ENCODE measurements at places on chromosomes 7 and 10. TPM values are rescaled to one million over a fixed set of nuclear protein-coding genes. Genes with fewer than 3 reads are reported as not detected.

FOXP2 gene
- total RNA-seq = 23.1 TPM

TMEM196 gene
- total RNA-seq = not detected

ADCY1 gene
- total RNA-seq = 0.50 TPM

NEUROG3 gene
- total RNA-seq = not detected

GAD2 gene
- not detected for total RNA-seq

MTPN gene
- 148 TPM for total RNA-seq

PSMA2 gene
- total RNA-seq = 60.8 TPM

MDFIC gene
- total RNA-seq = 12.7 TPM

AKR1D1 gene
- total RNA-seq = not detected

CALHM3 gene
- total RNA-seq = not detected

CLRN3 gene
- not detected for total RNA-seq

WEE2 gene
- not detected for total RNA-seq

PPRC1 gene
- total RNA-seq = 47.3 TPM

UCN3 gene
- total RNA-seq = not detected

- H3K4me1 ChIP-seq = peaks cover 11% of the 10 kb centered on the region
- H3K27ac ChIP-seq = no peak overlapping the region
- DNase-seq = no peak
- no peak overlapping the region for H3K4me3 ChIP-seq
Observed at GRCh38 chr10:70546584-70546983, 56.0 kb downstream of the PRF1 start.

DNA sequence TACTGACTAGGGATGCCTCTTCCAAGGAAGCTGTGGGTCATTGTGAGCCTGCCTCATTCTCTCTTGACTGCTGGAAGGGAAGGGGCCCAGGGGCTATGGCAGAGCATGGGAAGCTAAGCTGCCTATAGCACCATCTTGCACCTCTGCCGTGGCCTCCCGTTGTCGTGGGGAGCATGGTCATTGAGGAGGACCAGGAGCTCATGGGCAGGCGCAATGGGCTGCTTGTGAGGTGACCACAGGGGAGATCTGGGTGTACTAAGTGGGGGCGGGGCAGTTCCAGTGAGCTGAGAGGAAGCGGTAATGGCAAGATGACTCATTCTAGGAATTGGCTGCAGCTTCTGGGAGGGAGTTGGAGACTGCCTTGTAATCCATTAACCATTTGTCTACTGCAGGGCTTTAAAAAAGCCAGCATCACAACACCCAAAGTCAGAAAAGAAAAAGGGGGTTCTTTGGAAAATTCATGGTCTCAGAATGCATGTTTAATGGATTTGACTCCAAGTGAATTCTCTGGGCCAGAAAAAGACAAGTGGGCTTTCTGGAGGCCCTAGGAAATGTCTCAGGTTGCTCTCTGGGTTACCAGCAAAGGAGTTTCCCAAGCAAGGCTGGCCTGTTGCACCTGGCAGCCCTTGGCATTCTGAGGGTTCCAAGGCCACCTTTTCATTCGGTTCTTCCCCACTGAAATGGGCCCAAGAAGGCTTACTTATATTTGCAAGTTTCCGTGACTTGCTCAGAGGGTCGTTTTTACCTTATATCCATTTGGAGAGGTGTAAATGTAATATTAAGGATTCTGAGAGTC, 3.6 kb downstream of the DUSP5 start:
- peak overlapping the region; percentile 85 for H3K4me3 ChIP-seq
- peaks cover 67% of the 10 kb centered on the region for H3K4me1 ChIP-seq
- H3K27ac ChIP-seq = peak overlapping the region; percentile 94
- H3K36me3 ChIP-seq = peaks cover 5% of the 10 kb centered on the region
- no peak for DNase-seq
- no peaks in the 10 kb centered on the region for H3K27me3 ChIP-seq

- no peaks in the 10 kb centered on the region for H3K36me3 ChIP-seq
- no peaks in the 10 kb centered on the region for H3K4me1 ChIP-seq
- H3K4me3 ChIP-seq = no peak overlapping the region
- no peak overlapping the region for H3K27ac ChIP-seq
Observed at GRCh38 chr10:6642876-6643275, 62.8 kb upstream of the PRKCQ start.

- no peak overlapping the region for H3K4me3 ChIP-seq
- H3K27ac ChIP-seq = peak overlapping the region; percentile 8
- no peaks in the 10 kb centered on the region for H3K27me3 ChIP-seq
- DNase-seq = peak; percentile 52
- H3K36me3 ChIP-seq = peaks cover 10% of the 10 kb centered on the region
Observed at GRCh38 chr10:125079091-125079600, 81.2 kb downstream of the CTBP2 start.

DNA sequence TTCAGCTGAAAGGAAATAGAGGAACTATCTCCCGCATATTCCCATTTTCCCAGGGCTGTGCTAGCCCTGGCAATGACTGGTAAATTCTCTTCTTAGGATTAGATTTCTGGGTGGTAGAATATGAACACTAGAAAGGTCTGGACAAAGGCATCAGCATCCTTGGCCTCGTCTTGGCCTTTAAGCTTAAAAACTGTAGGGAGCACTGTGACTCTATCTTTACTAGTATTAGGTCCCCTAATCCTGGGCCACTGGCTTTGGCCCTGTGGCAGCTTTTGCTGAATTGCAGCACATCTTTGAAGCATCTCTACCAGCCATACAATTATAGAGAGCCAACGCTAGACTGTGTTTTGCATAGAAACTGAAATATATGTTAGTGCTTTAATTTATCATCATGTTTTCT, 41.5 kb upstream of the EBLN1 start:
- DNase-seq = no peak
- no peaks in the 10 kb centered on the region for H3K4me1 ChIP-seq
- no peak overlapping the region for H3K27ac ChIP-seq
- no peaks in the 10 kb centered on the region for H3K36me3 ChIP-seq
- no peak overlapping the region for H3K4me3 ChIP-seq
- H3K27me3 ChIP-seq = peaks cover 40% of the 10 kb centered on the region

GRCh38 chr7:88357294-88357693, 50.6 kb upstream of the STEAP4 start:
- no peaks in the 10 kb centered on the region for H3K36me3 ChIP-seq
- H3K4me1 ChIP-seq = no peaks in the 10 kb centered on the region
- peaks cover 10% of the 10 kb centered on the region for H3K27me3 ChIP-seq

- H3K4me3 ChIP-seq = no peak overlapping the region
- no peak for DNase-seq
- H3K36me3 ChIP-seq = peaks cover 2% of the 10 kb centered on the region
- no peaks in the 10 kb centered on the region for H3K4me1 ChIP-seq
Observed at GRCh38 chr7:22179442-22179879, 177.5 kb downstream of the RAPGEF5 start.

GRCh38 chr10:69335063-69335587, 56.8 kb downstream of the HK1 start:
- no peak overlapping the region for H3K4me3 ChIP-seq
- no peaks in the 10 kb centered on the region for H3K36me3 ChIP-seq
- H3K27ac ChIP-seq = peak overlapping the region; percentile 92
- H3K4me1 ChIP-seq = peaks cover 77% of the 10 kb centered on the region

DNA sequence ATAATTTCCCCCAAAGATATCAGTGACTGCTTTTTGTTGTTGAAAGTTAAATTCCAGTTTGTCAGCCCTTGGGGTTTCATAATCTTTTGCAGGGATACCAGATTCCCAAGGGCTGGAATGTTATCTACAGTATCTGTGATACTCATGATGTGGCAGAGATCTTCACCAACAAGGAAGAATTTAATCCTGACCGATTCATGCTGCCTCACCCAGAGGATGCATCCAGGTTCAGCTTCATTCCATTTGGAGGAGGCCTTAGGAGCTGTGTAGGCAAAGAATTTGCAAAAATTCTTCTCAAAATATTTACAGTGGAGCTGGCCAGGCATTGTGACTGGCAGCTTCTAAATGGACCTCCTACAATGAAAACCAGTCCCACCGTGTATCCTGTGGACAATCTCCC, 3.2 kb downstream of the CYP26A1 start:
- no peaks in the 10 kb centered on the region for H3K36me3 ChIP-seq
- peaks cover 23% of the 10 kb centered on the region for H3K27me3 ChIP-seq
- H3K4me3 ChIP-seq = no peak overlapping the region
- DNase-seq = no peak
- no peak overlapping the region for H3K27ac ChIP-seq

DNA sequence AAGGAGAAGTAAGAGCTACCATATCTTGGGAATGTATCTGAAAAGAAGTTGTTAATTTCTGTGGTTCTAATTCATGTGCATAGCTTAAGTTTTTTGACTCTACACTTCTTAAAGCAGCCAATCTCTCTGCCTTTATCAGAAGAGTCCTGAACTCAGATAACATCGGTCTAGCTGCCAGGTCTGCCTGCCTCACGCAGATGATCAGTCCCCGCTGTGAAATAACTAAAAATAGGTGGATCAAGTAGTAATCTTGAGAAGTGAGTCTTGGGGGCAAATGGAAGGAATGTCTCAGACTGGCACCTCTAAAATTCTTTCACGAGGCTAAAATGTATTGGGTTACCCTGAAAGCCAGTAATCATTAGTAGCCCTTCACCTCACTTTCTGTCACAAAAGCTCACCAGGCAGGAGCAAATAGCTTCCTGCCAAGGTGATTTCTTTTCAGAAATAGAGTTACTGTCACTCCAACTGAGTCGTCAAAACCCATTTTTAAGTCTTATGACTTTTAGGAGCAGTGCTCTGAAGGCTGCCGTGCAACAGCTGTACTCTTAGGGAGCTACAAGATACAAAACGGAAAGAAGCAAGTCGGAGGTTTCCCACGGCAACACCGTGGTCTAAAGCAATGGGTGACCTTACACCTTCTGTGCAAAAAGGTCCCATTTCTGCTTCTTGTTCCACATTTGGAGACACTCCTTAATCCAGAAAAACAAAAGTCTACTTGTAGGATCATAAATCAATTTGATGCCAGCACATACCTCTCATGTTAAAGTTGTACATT, 85.2 kb downstream of the ABCB5 start:
- no peak overlapping the region for H3K4me3 ChIP-seq
- H3K27ac ChIP-seq = no peak overlapping the region

GRCh38 chr10:24381235-24382010, 172.5 kb downstream of the KIAA1217 start:
- peaks cover 3% of the 10 kb centered on the region for H3K27me3 ChIP-seq
- H3K27ac ChIP-seq = no peak overlapping the region
- H3K4me3 ChIP-seq = no peak overlapping the region
- peaks cover 34% of the 10 kb centered on the region for H3K4me1 ChIP-seq
- DNase-seq = no peak

DNA sequence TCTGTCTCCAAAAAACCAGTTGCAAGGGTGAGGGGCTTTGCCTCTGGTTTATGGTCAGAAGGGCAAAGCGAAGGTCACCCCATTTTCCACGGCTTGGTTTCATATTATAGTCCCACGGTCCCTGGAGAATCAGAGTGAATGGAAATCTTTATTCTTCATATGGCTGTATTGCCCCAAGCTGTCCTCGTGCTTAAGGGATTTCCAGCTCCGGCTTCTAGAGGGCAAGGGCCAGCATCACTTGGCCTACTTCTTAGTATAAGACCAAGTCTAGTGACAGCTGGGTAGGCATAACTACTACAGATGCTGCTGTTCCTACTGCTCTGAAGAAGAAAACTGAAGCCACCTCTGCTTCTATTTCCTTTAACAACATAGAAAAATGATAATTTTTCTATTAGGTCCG, 63.2 kb downstream of the PARP12 start:
- no peaks in the 10 kb centered on the region for H3K36me3 ChIP-seq
- H3K4me3 ChIP-seq = no peak overlapping the region
- H3K27ac ChIP-seq = no peak overlapping the region

- no peak for DNase-seq
- peaks cover 5% of the 10 kb centered on the region for H3K4me1 ChIP-seq
Observed at GRCh38 chr7:135653340-135654080, 8.8 kb upstream of the STMP1 start.

GRCh38 chr10:79020015-79020491, 48.7 kb upstream of the ZMIZ1 start:
- H3K27ac ChIP-seq = no peak overlapping the region
- H3K4me1 ChIP-seq = peaks cover 3% of the 10 kb centered on the region
- H3K27me3 ChIP-seq = peaks cover 4% of the 10 kb centered on the region
- no peak for DNase-seq

DNA sequence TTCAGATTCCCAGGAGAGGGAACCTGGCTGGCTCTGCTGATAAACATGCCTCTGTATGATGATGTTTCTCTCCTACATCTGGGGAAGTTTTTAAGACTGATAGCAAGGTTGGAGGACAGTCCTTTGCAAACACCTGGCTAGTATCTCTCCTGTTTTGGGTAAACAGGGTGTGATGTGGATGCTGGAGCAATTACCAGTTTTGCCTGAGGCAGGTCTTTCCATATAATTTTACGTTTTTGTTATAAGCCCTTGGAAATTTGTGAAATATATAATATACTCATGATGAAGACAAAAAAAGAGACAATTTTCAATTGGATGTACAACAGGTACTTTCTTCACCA, 138.6 kb downstream of the ADAM22 start:
- H3K27me3 ChIP-seq = peaks cover 2% of the 10 kb centered on the region
- H3K4me1 ChIP-seq = no peaks in the 10 kb centered on the region
- DNase-seq = no peak

GRCh38 chr7:132575419-132575981, 770 bp downstream of the PLXNA4 start:
- peaks cover 6% of the 10 kb centered on the region for H3K36me3 ChIP-seq
- no peak overlapping the region for H3K27ac ChIP-seq
- peaks cover 43% of the 10 kb centered on the region for H3K4me1 ChIP-seq
- peak overlapping the region; percentile 87 for H3K4me3 ChIP-seq
- DNase-seq = no peak

All from chondrocyte (in vitro differentiated cells).